ENCODE measurements at places on chromosomes 3 and 15.

DNA sequence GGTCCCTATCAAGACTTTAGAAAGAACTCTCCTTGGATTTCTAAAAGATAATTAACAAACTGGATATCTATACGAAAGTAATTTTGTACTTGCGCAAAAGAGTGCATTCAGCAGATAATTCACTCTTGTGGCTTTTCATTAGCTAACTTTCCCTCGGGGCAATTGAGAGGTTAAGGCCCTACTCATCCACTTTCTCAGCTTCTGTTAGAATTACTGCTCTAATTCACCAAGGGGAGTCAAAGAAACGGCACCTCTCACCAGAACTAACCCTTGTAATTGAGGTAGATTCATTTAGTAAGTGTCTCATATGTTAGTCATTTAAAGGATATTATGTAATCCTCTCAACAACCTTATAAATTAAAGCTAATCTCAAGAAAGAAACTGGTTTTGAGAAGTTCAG lies 22.5 kb upstream of the MB21D2 start:
- no peak for DNase-seq

- DNase-seq = no peak
Observed at GRCh38 chr3:128282380-128283196, 129.3 kb downstream of the EEFSEC start.

GRCh38 chr3:27176256-27176655 lies 192.9 kb downstream of the NEK10 start:
- DNase-seq = no peak

DNA sequence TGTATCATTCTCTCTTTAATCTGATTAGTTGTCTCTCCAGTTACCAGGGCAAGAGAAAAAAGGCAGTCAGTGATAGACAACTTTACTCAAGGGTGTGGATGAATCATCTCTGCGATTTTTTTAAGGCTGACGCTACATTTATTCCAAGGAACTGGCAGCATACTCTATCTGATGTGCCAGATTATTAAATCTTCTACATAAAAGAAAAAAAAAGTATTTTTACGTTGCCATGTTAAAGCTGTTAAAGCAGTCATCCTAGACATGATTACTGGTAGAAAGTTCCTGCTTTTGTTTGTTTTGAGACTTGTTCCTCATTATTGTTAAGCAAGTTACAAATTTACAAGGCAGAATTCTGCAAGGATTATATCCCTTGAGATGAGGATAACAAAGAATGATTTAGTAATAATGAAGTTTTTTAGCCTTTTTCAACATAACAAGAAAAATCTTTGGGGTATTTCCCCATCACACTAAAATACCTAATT lies 121.7 kb downstream of the CBLB start:
- peak; percentile 94 for DNase-seq

DNA sequence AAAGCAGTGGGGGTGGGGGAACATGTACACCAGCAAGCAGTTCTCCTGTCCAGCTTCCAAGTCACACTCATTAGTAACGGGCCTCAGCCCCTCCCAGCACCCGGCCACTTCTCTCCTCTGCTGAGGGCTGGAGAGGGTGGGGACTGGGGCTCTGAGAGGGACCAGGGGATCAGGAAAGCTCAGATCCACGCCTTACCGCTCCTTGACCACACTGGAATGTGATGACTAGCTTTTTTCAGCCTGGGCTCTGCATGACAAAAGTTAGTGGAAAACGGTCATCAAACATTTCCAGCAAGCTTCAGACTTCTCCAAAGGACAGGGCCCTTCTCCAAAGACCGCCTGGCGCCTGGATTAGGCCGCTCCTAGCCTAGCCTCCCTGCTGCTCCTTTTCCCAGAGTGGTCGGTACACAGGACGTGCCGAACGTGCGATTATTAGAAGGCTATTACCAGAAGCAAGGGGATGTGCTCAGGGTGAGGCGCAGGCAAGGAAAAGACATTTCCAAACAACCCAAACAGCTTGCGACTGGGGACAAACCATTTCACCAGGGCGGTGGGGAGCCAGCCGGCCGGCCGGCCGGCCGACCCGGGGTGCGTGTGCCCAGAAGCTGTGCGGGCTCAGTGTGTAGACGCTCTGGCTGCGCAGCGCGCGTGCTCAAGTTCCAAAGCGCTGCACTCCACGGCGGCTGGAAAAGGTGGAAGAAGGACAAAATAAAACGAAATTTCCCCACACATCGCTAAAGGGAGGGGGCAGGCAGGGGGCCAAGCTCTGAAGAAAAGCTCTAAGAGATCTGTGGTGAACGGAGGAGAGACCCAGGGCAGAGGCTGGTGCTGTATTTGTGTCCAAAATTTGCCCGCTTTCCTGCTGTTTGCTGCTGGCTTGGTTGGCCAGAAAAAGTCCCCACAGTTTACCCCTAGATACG lies 51.0 kb upstream of the SSR3 start:
- no peak for DNase-seq

GRCh38 chr3:110576960-110577359 lies 494.7 kb upstream of the NECTIN3 start:
- DNase-seq = no peak

DNA sequence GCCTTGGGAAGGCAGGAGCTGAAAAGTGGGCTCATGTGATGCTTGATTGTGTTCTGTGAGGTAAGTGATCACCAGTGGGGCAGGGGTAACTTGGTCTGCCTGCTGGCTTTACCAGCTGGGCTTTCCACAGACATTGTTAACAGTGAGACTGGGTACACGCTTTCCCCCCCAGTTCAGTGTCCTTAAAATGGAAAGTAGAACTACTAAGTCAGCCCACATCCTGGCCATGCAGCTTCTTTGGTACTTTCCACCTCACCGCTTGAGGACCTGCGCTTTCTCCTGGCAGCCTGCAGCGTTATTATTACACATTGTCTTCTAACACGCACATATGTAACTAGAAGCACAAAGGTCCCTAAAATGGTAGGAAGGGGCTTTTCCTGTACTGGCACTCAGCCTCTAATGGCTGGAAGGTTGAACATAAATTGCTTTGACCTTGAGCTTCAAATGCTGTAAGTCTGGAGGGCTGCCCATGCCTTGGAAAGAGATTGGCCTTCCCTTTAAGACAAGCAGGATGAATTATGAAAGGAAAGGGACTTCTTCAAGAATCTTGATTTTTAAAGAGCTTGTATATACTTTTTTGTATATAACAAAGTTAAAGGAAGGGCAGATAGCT lies 216.1 kb upstream of the ROPN1 start:
- DNase-seq = no peak

DNA sequence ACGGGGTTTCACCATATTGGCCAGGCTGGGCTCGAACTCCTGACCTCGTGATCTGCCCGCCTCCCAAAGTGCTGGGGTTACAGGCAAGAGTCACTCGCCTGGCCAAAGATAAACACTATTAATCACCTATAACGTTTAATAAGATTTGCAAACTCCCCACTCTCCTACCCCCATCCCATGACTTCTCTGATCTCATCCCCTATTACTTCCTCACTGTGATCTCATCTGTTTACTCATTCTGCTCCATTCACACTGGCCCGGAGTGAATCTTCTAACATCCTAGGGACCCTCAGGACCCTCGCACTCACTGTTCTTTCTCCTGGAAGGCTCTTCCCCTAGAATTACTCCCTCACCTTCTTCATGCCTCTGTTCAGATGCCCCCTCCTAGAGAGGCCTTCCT lies 78.9 kb downstream of the DGKG start:
- DNase-seq = no peak

DNA sequence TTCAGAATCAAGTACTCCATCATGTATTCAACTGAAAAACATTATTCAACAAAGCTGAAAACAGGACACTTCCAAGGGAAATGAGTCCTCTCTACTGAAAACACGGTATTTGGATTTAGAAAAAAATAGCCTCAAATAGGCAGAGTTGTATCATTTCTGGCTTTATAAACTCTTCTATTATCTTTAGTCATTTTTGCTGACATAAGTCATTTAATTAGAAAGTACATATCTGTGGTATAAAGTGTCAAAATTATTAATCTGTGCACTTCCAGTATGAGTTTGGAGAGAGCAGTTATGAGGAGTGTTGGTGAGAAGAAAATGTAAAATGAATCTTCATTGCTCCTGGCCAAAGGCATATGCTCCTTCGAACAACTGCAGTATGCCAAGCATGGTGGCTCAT lies 59.3 kb downstream of the INO80 start:
- DNase-seq = no peak

DNA sequence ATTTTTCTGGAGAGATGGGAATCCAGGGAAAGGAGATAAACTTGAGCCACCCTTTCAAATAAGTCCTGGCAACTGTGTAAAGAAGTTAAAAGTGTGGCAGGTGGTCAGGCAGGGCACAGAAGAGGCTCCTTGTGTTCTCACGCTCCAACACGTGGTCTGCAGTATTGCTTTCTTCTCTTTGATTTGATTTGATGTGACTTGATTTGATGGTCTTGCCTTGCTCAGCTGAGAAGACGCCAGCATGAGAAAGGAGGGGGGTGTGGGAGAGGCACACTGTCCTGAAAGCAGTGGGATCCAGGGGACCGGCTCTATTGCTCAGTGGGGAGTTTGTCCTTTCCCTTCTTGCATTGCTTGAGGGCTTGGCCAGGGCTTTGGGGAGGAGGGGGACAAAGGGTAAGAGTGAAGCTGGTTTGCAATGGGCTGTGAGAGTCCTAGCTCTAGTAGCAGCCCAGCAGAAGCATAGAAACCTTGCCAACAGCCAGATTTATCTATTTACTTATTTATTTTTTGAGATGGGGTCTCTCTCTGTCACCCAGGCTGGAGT lies 25.7 kb upstream of the NEO1 start:
- no peak for DNase-seq

GRCh38 chr3:117346901-117347300 lies 637.3 kb downstream of the TUSC7 start:
- DNase-seq = no peak

DNA sequence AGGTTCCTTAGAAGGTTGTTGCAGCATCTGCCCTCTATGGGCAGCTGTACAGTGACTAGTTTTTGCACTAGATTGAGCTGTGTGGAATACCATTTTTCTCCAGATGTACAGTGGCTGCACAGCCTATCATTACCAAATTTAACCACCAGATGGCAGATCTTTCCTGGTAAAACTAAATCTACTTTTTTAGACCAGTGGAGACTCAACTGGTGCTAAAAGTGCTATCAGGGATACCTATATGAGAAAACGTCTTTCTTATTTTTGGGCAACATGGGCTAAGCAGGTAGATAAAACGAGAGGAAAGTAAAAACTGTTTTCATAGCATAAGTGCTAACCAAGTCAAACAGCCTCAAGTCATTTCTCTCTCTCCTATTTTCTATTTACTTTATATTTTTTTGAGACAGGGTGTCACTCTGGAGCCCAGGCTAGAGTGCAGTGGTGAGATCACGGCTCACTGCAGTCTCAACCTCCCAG lies 21.2 kb downstream of the IGSF10 start:
- DNase-seq = peak; percentile 92

DNA sequence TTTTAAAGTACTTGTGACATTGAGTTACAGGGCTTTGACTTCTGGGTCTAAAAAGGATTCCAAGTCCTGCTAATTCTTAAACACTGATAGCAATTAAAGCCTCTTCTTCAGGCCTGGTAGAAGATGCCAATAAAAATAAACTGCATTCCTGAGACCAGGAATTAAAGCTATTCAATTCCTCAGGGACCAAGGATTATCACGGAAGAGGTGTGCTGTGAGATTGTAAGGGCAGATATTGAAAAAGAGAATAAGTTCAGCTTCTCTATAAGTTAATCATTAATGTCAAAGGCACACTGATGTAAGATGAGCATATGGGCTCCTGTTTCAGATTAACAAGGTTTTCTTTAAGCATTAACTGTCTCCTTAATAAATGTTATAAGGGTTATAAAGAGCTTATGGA lies 611.3 kb downstream of the SI start:
- no peak for DNase-seq

DNA sequence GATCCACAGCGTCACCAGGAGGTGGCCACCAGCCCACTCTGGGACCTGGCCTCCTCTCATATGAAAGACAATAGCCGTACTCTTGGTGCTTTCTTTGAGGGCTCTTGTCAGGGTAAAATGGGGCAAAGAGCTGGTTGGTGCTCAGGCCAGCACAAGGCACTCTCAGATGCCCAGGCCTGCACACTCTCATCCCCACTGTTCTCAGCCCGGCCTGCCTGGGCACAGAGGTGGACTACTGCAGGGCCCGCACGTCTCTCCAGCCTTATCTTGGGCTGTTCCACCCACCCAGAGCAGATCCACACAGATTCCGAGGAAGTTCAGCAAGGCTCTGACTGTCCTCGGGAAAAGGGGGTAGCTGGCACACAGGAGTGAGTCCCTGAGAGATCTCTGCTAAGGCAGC lies 122.8 kb upstream of the PRR20G start:
- no peak for DNase-seq

DNA sequence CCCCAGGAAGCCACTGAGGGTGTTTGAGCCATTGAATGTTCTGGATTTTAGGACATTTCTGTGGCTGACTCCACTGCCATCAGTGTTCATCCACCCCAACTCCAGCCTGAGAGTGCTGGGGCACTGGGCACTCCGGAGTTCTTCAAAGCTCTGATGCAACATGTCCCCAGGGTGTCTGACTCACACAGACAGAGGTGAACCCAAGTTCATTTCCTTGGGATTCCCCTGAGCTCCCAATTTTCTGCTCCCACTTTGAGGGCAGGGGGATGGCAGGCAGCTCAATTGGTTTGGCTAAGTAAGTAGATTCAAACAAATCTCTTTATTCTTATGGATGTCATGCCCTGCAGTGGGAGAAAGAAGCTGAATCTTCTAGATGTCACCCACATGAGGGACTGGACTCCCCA lies 2.2 kb downstream of the STRA6 start:
- peak; percentile 49 for DNase-seq

GRCh38 chr15:75069301-75069925 lies 46.0 kb downstream of the PPCDC start:
- peak; percentile 78 for DNase-seq

DNA sequence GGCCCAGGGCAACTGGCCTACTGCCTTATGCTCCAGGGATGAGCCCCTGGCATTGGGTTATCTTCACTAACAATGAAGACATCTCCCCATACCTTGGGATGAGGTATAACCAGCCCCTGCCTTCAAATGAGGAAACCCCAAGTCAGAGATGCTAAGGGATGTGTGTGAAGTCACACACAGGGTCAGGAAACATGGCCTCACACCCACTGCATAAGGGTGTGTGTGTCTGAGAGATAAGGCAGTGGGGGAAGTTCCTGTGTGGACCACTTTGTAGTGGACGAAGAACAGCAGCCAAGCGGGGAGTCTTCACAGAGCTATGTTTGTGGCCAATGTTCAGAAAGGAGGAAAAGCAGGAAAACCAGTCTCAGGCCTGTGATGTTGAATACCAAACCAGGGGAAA lies 10.5 kb downstream of the ELP6 start:
- DNase-seq = no peak

DNA sequence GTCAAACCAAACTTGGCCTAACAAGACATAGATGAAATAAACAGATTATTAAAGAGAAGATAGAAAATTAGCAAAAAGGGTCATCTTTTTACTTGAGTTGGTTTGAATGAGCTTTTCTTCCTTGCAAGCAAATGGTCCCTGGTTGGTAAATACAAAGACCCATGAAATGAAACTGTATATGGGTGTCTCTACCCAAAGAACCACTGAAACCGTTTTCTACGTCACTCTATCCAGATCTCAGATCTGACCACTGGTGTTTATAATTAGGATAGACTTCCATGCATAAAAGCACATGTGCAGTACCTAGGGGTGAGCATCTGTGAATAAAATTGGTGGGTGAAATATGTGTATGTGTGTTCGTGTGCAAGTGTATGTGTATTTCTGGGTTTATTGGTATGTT lies 73.2 kb downstream of the CLDN11 start:
- no peak for DNase-seq

Data from inflammatory macrophage treated with lipopolysaccharide for 1 hour (primary cell).